ENCODE measurements at places on chromosomes 3 and 15.

- no peak for DNase-seq
Measured at GRCh38 chr15:85589851-85590250, 204.9 kb downstream of the KLHL25 start.

DNA sequence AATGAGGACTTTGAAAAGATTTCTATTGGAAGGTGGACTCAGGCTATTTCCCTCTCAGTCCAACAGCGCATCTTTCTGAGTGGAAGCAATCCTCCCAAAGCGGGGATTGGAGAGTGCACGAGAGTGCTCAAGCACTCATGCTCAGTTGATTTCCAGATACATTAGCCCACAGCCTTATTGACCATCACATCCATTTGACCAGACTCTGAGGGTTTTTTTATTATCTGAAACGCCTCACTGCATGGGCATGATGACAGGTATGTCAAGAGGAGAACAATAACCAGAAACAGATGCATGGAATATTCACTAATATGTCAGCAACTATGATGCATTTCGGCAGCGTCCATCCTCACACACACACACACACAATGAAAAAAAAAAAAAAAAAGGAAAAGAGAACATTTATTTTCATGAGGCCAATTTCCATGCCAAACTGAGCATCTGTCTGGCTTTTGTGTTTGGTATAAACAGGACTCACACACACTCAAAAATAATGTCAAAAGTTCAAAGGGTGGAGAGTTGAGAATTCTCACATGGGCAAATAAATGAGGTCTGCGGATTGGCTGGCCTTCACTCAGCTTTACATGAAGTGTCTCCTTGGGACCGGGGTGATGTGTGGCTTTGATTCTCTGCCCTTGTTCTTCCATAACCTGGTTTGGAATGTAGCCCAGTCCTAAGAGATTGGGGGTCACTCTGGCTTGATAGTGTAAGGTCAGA is 371.6 kb downstream of the MCTP2 start:
- no peak for DNase-seq

DNA sequence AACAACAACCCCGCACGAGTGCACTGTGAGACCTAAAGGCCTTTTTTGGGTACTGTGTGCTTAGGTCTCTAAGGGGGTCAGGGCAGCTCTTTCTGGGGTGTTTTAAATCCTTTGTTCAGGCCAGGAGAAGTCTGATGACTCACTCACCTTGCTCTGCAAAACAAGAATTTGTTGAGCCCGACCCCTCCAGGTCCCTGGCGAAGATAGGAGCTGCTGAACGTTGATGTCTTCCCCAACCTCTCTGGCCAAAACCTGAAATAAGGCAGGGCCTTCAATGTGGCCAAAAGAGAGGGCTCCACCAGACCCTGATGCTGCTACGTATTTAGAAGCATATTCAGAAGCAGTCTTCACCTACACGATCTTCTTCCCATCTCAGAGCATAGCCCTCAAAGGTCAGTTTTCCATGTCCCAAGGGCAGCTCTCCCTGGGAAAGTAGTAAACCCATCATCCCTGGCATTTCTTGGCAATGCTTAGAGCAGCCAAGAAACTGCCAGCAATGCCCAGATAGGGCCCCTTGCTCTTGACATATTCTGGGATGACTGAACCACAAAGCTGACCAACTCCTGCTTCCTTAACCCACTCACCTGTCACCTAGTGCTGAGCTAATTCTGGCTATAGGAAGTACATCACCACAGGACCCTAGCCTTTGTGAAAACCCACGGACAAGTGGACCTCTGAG is 27.1 kb downstream of the CCDC13 start:
- DNase-seq: no peak

DNA sequence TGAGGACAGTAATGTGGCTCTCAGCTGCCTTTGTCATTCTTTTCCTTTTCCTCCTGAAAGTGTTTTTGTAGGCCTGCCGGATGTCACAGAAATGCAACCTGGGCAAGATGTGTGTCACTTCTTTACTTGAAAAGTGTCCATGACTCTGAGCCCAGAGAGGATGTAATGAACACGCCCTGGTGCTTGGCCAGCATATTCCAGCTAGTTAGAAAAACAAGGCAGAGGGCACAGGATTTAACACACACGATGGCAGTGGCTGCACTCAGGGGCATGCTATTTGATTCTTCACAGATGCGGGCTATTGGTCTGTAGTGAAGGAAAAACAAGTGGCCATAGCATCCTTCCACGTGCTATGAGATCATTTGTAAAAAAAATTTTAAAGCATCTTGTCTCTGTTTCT is 30.3 kb upstream of the PTX3 start:
- no peak for DNase-seq

DNA sequence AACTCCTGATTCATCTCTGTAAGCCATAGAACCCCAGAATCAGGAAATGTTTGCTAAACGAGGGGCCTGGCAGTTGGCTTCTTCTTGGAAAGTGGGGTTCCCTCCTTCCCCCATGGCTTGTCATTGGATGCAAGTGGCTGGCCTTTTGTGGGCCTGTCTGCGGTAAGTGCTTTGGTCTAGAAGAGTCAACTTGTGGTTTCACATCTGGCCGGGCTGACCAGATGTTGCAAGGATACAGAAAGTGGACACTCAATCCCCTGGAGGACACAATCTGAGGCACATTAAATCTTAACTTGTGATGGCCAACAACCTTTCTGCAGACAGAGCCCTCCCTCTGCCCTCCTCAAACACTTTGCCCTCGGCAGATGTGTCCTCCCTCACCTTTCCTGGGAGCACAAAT is 1.1 kb downstream of the FAH start:
- no peak for DNase-seq

DNA sequence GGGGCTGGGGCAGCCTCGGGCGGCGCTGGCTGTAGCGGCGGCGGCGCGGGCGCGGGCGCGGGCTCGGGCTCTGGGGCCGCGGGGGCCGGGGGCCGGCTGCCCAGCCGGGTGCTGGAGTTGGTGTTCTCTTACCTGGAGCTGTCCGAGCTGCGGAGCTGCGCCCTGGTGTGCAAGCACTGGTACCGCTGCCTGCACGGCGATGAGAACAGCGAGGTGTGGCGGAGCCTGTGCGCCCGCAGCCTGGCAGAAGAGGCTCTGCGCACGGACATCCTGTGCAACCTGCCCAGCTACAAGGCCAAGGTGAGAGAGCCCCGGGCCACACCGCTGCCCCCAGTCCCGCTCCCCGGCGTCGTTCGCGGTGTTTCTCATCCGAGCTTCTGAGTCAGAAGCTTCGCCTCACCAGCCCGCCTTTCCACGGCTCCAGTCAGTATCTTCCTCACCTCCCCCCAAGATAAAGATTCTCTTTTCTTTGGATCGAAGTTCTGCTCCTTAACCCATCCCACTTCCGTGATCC is 600 bp downstream of the FBXO45 start:
- DNase-seq: peak; percentile 21

GRCh38 chr15:90221246-90221900 is 12.4 kb downstream of the CIB1 start:
- no peak for DNase-seq

DNA sequence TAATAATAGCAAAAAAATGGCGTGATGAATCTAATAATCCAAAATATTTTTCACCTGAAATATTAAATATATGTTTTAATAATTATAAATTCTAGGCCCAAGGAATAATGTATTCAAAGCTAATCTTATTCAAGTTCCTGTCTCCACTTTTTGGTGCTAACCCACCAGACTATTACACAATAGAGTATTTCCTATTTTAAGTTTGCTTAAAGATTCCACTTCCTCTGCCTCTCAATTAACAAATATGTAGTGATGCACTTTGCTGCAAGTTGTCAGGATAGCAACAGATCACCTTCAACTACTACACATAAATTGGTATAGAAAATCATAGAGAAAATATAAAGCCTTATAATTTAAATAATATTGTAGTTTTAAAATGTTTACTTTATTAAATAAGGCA is 467.5 kb downstream of the C3orf38 start:
- DNase-seq: no peak

- no peak for DNase-seq
Measured at GRCh38 chr3:196115678-196116083, 33.8 kb upstream of the TFRC start.

DNA sequence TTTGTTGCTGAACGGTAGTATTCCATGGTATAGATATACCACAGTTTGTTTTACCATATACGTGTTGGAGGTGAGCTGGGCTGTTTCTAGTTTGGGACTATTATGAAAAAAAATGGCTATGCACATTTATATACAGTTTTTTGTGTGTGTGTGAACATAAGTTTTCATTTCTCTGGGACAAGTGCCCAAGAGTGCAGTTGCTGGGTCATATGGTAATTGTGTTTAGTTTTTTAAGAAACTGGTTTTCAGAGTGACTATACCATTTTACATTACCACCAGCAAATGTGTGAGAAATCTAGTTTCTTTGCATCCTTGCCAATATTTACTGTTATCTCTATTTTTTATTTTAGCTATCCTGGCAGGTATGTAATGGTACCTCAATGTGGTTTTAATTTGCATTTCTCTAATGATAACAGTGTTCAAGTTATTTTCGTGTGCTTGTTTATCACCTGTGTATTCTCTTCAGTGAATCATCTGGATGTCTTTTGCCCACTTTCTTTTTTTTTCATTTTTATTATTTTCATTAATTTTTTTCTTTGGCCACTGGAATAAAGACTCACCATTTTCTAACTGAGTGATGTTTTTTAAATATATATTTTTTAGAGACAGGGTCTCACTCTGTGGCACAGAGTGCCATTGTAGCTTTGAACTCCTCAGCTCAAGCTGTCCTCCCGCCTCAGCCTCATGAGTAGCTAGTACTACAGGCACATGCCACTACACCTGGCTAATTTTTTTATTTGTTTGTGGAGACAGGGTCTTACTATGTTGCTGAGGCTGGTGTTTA is 75.3 kb downstream of the ZNF609 start:
- no peak for DNase-seq

GRCh38 chr15:40115670-40116093 is 7.0 kb upstream of the BMF start:
- no peak for DNase-seq

DNA sequence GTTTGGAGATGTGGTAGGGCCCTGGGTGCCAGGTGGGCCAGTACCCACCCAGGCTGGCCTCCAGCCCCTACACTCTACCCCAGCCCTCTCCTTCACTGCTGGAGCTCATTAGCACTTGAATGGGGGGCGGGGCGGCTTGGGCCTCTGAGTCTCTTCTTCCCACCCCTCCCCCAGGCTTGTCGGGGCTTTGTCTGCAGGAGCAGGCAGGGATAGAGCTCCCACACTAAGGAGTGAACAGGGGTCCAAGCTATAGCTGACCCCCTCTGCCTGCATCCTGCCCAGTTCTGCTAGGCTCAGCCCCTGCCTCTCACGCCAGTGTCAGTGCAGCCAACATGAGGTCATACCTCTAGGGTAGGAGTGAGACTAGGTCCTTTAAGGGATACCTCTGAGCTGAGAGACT is 5.2 kb downstream of the GNAI2 start:
- DNase-seq: no peak

- no peak for DNase-seq
Measured at GRCh38 chr3:21168471-21168870, 582.5 kb downstream of the ZNF385D start.

DNA sequence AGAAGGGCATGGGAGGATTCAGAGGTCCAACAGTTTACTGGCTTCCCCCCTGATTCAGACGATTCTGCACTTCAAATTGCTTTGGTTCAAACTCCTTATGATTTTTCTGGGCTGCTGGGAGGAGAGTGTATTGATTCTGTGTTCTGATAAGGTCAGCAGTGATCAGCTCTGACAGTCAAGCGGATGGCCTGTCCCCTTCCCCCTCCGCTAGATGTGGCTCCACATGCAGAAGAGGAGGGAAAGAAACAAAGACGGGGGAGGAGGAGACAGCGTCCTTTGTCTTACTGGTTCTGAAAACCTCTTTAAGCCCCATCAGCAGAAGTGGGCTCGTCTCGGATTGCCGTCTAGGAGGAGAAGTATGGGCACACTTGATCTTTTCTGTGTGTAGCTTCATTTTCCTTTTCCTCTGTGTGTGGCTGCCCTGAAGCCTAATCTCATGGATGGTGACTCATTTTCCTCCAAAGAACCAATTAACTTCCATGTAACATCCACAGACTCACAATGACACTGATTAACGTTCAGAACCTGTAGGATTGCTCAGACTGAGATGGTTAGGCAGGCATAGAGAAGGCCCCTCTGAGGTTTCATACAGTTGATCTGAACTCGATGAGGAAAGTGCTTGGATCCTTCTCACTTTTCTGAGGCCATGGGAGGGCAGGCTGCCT is 162.4 kb upstream of the PPP2R3A start:
- DNase-seq: no peak

DNA sequence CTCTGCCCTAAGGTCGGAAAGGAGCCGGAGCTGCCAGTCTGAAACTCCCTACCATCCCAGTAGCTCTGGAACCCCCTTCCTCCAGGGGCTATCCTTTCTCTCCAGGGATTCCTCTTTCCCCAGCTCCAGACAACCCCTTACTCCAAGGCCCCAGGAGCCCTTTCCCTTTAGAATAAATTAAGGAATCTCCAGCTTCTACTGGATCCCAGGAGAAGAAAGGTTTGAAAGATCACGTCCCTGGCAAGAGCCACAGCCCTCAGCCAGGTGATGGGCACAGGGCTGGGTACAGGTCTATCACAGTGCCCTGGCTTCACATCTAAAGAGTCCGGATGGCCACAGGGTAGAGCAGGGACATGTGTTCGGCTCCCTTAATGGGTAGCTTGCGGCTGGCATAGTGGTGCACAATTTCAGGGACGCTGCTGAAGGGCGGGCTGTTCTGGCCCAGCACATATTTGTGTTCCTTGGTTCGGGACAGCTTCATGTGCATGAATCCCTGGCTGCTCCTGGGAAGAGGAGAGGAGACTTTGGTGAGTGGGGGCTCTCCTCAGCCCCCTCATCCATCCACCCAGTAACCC is 20.0 kb downstream of the SHF start:
- DNase-seq: no peak

Measured in stimulated activated CD8-positive, alpha-beta memory T cell treated with anti-CD3 and anti-CD28 coated beads, Interleukin-7, amount 100 ng/mL, for 24 hours (primary cell).